ENCODE measurements at places on chromosomes 6 and 20.

DNA sequence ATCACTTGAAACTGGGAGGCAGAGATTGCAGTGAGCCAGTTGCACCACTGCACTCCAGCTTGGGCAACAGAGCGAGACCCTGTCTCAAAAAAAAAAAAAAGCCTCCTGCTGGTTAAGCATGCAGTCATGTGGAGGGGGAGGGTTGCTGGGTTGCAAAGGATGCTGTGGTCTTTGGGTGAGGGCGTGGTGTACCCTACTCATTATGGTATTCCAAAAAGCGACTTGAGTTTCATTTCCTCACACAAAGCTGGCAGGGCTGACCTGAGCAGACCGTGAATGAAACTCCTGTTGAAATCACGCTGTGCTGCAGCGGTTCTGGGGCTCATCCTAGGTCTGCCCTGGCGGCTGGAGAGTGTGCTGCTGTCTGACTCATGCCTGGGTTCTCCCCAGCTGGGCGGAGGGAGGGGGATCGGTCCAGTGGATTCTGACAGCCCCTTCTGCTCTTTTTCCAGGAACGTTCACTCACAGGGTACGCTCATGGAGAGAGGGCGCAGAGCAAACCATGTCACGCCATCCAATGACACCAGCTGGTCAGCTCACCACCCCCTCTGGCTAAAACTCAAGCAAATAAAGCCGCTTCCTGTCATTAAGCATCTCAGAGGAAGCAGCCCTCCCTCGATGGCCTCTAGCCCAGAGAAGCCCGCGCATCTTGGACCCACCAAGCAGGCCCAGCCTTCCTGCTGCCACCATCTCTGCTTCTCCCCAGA is 166.2 kb downstream of the SCML4 start:
- DNase-seq: no peak

GRCh38 chr6:1698527-1698926 is 88.8 kb downstream of the FOXC1 start:
- DNase-seq: no peak

GRCh38 chr6:132161283-132161682 is 210.1 kb upstream of the CCN2 start:
- no peak for DNase-seq

- DNase-seq: no peak
These were observed 18.5 kb downstream of the RBCK1 start for GRCh38 chr20:426566-426965.

- no peak for DNase-seq
These were observed 56.8 kb upstream of the MTRF1L start for GRCh38 chr6:153059311-153059710.

GRCh38 chr20:57792386-57793080 is 82.7 kb upstream of the PMEPA1 start:
- DNase-seq: no peak

DNA sequence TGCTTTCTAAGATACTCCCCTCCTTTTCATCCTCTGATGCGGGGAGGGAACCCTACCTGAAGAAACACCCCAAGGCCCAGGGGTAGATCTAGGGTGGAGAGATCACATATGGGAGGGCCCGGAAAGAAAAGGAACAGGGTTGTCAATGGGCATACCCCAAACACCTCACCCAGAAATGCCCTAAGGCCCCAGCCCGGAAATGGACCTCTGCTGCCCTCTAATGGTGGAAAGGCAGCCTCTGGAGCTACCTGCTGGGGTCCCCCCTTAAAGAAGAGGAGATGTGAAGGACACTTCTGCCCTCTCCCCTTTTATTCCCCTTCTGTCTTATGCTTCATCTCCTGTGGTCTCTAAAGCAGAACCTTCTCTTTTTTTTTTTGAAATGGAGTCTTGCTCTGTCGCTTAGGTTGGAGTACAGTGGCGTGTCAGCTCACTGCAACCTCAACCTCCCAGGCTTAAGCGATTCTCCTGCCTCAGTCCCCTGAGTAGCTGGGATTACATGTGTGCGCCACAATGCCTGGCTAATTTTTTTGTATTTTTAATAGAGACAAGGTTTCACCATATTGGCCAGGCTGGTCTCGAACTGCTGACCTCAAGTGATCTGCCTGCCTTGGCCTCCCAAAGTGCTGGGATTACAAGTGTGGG is 458 bp upstream of the ARMC12 start:
- DNase-seq: peak; percentile 70

DNA sequence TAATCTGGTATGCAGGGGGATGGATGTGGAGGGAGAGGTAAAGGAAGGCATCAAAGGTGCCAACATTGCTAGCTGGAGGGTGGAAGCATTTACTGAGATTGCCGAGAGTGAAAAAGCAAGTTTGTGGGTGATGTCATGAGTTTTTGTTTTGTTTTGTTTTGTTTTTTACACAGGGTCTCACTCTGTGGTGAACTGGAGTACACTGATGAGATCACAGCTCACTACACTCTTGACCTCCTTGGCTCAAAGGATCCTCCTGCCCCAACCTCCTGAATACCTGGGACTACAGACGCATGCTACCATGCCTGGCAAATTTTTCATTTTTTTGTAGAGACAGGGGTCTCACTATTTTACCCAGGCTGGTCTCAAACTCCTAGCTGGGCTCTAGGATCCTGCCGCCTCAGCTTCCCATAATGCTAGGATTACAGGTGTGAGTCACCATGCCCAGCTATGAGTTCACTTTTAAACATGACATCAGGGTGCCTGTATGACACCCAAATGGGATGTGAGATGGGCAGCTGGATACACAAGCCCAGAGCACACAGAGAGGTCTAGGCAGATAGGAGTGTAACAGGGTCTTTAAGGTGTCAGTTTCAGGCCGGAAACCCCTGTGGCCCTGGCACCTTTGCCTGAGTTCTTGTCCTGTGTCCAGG is 35.1 kb upstream of the HMGA1 start:
- DNase-seq: no peak

- DNase-seq: no peak
These were observed 73.4 kb downstream of the REPS1 start for GRCh38 chr6:138914701-138915100.

Measured in stimulated activated CD8-positive, alpha-beta memory T cell treated with anti-CD3 and anti-CD28 coated beads, Interleukin-15, amount 100 ng/mL, for 24 hours (primary cell).